HepG2 (cell line): ENCODE measurements at places on chromosomes 12 and 14. TPM values are rescaled to one million over a fixed set of nuclear protein-coding genes. Genes with fewer than 3 reads are reported as not detected.

DNA sequence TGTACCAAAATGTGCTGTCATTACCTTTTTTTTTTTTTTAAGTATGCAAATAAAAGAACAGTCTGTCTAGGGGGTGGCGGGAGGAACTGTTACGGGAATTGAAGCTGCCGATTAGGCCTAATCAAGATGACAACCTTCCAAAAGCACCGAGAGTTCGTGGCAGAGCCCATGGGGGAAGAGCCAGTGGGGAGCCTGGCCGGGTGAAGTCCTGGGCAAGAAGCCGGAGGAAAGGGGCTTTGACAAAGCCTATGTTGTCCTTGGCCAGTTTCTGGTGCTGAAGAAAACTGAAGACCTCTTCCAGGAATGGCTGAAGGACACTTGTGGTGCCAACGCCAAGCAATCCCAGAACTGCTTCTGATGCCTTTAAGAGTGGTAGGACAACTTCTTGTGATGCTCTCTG, 42.6 kb downstream of the ACTN1 start:
- no peak for DNase-seq

GRCh38 chr14:100285913-100286400, 20.3 kb downstream of the SLC25A29 start:
- no peak for DNase-seq

DNA sequence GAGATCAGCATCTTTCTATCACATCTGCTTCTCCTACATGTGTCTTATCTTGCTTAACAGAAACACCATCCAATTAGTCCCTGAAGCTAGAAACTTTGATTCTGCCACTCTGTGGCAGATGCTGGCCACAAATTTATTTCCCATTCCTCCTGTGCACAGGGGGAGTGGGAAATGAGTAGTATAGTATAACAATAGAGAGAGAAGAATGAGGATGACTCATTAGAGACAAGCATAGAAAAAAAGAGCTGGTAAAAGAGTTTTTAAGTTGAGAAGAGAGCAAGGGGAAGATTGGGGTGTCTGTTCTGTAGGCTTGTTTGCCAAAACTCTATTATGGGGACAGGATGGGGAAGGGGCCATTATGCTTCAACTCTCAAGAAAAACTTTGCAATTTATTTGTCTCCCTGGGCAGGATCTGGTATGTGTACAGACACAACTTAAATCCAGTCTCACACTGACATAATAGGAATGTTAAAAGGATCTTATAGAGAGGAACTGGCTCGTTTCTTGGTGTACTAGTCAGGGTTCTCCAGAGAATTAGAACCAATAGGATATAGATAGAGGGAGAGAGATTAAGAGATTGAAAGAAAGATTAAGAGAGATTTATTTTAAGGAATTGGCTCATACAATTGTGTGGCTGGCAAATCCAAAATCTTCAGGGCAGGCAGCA, 142.6 kb upstream of the CPSF6 start:
- no peak for DNase-seq

- peak; percentile 63 for DNase-seq
Observed at GRCh38 chr14:64303471-64303917, 9.3 kb upstream of the ESR2 start.

- no peak for DNase-seq
Observed at GRCh38 chr12:49912345-49913255, 8.9 kb upstream of the FAIM2 start.

DNA sequence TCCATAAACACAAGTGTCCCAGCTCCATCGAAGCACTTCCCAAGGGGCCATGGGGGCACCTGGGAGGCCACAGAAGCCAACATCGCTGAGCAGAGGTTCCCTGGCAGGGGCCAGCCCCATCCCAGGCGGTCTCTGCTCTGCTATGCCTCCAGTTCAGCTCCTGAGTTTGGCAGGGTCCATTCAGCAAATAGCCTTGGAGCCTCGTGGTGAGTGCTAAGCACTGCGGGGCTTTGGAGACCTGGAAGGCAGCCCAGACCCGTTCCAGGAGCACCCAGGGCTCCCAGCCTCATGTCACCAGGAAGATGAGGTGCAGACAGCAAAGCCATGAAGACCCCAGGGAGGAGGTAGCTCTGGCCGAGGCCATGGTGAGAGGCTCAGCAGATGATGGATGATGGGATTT, 109.5 kb downstream of the LGMN start:
- DNase-seq: no peak

DNA sequence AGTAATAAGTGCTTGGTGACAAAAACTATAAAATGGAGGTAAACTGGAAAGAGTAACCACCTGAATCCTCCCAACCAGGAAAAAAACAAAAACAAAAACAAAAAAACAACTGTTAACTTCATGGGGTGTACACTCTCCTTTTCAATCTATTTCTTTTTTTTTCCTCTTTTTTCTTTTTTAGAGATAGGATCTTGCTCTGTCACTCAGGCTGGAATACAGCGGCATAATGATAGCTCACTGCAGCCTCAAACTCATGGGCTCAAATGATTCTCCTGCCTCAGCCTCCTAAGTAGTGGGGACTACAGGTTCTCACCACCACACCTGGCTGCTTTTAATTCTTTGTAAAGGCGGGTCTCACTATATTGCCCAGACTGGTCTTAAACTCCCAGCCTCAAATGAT, 76.8 kb downstream of the PHLDA1 start:
- no peak for DNase-seq

ANKS1B gene
- 0.15 TPM in 1 of 2 replicates, not detected in the other for total RNA-seq

TTC9 gene
- total RNA-seq: 0.13 and 0.14 TPM in 2 replicates

FOXG1 gene
- not detected in 2 replicates for total RNA-seq

SCN8A gene
- total RNA-seq: 0.46 and 1.4 TPM in 2 replicates

KRT75 gene
- not detected in 2 replicates for total RNA-seq

ZNF10 gene
- total RNA-seq: 6.5 and 8.9 TPM in 2 replicates

BDKRB1 gene
- total RNA-seq: not detected in 2 replicates

TAPBPL gene
- total RNA-seq: 3.2 and 10.0 TPM in 2 replicates
